Right ventricle myocardium inferior (tissue), 1 donor: ENCODE measurements at places on chromosomes 12 and 14. TPM values are rescaled to one million over a fixed set of nuclear protein-coding genes. Genes with fewer than 3 reads are reported as not detected.

The SERPINA10 gene
- not detected for total RNA-seq

The MGP gene
- 369 TPM for total RNA-seq

The NTN4 gene
- 74.5 TPM for total RNA-seq

The CCDC38 gene
- not detected for total RNA-seq

The ACOT4 gene
- 0.97 TPM for total RNA-seq

The OVCH1 gene
- 0.24 TPM for total RNA-seq

The GALNT8 gene
- 2.7 TPM for total RNA-seq

The IFNG-AS1 gene
- total RNA-seq: not detected
